ENCODE measurements at places on chromosomes 16 and 17.

DNA sequence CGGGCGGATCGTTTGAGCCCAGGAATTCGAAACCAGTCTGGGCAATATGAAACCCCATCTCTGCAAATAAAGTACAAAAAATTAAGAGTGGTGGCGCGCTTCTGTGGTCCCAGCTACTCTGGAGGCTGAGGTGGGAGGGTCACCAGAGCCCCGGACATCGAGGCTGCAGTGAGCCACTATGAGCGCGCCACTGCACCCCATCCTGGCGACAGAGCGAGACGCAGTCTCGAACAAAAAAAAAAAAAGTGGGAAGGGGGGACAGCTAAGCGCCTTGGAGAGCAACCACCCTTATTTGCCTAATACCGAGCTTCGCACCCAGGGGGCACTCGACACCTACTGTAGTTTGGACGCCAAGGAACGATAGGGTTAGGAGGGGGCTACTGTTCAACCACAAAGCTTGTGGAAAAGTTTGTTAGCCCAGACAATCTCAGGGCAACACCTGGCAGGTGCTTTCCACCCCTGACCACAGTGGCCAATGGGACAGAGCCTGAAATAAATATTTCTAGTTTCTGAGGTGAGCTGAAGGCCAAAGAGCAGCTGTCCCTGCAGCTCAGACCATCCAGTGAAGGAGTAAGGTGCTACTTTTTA lies 847 bp upstream of the PSMC3IP start:
- DNase-seq, result peak; percentile 21

DNA sequence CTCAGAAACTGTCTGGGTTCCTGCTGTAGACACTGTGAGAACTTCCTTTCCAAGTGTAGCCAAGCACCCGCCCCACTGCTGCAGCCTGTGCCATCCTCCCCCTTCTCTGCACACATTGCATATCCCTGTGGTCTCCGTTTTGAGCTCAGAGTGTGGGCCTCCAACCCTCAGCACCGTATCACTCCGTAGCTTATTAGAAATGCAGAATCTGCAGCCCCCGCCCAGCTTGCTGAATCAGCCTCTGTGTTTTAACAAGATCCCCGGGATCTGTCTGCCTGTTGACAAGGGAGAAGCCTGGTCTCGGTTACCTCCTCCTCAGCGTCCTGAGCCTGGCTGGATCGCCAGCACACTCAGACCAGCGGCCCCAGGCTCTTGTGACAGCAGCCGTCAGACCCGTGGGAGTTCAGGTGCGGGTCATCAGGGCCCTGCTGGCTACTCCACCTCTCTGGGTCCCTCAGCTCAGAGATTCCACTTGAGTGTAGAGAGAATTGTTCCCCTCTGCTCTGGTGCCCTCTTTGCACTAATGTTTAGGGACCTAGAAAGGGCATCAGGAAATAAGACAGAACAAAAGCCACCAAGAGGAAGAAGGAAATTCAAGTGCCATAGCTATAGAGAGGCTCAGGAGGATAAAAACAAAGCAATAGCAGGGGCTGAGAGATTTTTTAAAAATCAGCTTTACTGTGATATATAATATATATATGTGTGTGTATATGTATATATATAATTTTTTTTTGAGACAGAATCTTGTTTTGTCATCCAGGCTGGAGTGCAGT lies 92.3 kb downstream of the PITPNC1 start:
- DNase-seq, result no peak

- DNase-seq, result no peak
Measured at GRCh38 chr16:57590654-57591085, 37.8 kb upstream of the ADGRG1 start.

DNA sequence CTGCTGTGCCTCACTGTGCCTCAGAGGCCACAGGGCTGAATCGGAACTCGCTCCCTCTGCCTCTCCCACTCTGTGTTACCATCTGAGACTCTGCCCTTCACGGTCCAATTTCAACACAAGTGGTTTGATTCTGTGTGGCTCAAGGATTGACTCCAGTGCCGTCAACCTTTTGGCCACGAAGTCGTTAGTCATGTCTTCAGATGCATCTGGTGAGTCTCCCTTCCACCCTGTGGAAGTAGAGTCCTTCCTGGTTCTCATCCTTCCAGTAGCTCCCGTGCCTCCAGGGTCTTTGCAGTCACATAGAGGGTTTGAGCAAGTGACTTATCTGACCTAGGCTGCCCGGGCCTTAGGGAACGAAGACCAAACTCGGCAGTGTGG lies 51.2 kb downstream of the PGS1 start:
- DNase-seq, result no peak

DNA sequence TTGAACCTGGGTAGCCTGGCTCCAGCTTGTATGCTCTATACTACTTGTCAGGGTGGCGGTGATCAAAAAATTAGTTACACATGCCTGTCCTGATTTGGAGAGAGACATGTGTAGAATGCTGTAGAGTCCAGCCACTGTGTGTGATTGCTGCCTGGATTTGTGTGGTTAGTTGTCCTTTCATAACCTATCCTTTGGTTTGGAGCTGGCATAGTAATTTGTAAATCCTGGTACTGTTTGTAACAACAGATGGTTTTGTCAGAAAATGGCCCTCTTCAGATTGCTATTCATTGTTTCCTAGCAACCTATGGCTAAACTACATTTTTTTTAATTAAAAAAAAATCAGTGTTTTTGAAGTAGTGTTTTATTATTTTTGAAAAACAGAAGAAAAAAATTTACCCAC lies 30.5 kb downstream of the ETV4 start:
- no peak for DNase-seq

DNA sequence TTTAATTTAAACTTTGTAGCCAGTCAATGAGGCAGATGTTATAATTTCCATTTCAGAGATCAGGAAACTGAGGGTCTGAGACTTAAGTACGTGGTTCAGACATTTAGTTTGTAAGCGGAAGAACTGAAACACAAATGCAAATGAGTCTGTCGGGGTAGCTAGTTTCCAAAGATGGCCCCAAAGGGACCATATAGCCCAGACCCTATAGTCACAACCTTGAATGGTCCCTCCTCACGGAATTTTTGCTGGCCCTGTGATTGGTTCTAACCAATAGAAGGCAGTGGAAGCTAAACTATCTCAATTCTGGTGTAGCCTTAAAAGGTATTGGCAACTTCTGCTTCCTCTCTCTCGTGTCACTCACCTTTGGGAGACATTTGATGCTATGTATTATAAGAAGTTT lies 7.5 kb upstream of the BCO1 start:
- no peak for DNase-seq

DNA sequence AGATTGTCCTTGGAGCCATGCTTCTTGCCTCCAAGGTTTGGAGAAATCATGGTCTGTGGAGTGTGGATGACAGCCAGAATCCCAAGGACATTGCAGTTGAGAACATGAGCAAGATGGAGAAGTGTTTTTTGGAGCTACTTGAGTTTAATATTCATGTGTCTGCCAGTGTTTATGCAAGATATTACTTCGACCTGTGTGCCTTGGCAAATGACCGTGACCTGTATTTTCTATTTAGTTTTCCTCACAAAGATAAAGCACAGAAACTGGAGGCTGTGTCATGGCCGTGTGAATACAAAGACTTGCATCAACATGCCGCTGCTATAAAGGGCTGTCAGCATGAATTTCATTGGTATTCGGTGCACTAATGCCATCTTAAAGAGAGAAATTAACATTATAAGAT lies 9.0 kb downstream of the GGA2 start:
- no peak for DNase-seq

- peak; percentile 70 for DNase-seq
Measured at GRCh38 chr16:25257956-25258860, 563 bp upstream of the ZKSCAN2 start.

DNA sequence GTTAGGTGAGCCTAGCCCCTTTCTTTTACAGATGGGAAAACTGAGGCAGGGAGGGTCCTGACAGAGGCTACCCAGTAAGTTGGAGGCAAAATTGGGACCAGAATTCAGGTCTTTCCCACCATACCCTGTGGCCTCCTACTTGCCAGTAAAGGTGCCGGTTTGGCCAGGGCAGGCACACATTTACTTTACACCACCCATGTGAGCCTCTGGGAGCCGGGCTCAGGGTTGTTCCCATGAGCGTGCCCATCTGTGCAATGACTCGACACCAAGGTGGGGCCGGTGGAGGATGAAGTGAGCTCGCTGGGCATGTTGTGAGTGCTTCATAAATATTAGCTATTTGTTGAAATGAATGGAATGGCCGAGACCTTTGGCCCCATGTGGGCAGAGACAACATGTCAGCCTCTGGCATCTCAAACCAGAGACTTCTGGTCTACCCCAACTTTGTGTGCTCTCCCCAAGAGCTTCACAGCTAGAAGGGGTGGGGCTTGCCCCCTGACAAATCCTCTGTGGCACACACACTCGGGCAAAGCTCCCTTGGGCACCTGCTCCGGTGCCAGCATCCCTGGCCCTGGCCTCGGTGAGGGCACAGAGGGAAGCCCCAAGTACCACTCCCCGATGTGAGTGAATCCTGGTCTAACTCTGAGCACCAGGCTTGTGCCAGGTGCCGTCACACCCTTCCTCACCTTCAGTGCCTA lies 60.1 kb downstream of the SRCIN1 start:
- DNase-seq, result no peak

- DNase-seq, result no peak
Measured at GRCh38 chr16:8199390-8199789, 390.9 kb downstream of the TMEM114 start.

GRCh38 chr16:12661656-12662172 lies 142.0 kb downstream of the CPPED1 start:
- DNase-seq, result no peak

DNA sequence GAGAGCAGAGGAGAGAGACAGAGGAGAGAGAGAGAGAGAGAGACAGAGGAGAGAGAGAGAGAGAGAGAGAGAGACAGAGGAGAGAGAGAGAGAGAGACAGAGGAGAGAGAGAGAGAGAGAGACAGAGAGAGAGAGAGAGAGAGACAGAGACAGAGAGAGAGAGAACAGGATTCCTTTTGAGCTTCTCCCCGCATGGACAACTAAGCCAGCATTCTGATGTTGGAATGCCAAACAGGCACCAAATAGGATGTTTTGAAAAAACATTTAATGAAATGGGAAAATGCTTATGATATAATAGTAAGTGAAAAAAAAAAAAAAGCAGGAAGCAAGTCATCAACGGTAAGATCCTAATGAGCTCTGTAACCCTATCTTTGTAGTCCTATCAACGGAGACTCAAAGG lies 60.7 kb downstream of the ARSG start:
- no peak for DNase-seq

DNA sequence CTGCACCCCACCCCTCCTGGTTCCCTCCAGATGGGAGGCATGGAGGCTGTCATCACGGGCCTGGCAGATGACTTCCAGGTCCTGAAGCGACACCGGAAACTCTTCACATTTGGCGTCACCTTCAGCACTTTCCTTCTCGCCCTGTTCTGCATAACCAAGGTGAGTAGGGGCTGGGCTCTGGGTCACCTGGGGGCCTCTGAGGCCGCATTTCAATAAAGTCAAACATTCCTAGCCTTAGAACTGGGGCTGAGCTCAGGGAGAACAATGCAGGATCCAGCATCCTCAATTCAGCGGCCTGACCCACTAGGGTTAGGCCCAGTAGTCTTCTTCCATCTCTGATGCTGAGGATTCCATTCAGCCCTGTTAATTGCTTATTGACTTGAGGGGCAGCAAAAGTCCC lies 42.1 kb downstream of the SLC6A2 start:
- no peak for DNase-seq

DNA sequence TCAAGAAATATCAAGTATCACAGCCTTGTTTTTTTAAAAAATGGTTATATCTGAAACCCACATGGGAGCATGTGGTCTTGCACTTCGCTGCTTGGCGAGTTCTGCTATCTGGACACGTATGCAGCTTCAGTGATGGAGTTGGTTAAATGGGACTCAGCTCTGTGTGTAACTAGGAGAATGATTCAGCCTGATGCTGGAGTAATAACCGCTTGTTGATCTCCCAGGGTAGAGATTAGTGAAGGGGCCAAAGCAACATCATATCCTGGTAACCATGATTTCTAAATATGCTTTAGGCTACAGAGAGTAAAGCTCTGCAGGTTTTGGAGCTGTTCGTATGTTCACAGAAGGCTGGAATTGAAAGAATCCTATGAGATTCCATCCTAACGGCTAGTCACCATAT lies 63.2 kb downstream of the IQCK start:
- no peak for DNase-seq

DNA sequence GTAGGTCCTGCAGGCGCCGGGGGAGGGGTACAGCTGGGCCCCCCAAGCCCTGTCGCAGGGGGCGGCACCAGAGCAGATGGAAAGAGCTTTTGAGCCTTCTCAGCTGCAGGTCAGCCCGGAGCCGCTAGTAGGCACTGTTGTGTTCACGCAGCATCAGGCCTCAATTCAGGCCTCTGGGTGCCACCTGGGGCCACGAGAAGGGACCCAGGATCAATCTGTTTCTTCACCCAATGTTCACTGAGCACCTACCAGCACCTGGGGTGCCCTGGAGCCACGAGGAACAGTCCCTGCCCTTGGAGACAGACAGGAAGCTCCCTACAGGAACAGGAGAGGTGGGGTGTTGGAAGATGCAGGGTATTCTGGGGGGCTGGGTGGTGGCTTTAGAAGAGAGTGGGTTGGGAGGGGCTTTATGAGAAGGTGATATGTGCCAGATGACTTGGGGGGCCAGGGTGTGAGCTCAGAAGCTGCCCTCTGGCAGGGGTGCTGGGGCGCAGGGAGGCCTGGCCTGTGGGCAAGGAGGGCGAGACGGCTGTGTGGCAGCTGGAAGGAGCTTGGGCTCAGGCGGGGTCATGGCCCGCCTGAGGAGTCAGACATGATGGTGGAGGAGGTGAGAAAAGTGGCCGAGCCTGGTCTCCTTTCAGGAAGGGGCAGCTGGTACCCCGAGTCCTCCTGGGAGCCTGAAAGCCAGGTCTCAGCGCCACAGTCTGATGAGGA lies 121.9 kb upstream of the GSE1 start:
- no peak for DNase-seq

DNA sequence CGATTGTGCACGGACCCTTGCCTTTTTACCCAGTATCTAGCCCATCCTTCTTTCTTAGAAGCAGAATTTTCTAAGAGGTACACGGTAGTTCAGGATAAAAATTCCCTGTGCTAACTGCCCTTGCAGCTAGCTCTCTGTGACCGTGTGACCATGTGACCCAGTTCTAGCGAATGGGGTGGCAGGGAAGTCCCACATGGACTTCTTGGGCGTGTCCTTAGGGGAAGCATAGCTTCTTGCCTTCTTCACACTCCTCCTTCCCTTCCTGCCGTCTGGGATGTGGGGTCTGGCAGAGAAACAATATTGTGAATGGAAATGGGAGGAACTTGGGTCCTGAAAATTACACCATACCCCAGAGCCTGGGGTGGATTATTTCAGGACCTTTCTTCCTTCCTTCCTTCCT lies 670.7 kb downstream of the MAF start:
- DNase-seq, result no peak

All from activated naive CD4-positive, alpha-beta T cell (primary cell).